ENCODE measurements at places on chromosomes 2 and 18.

GRCh38 chr2:46964835-46965560 lies 49.4 kb upstream of the MCFD2 start:
- no peak for DNase-seq

DNA sequence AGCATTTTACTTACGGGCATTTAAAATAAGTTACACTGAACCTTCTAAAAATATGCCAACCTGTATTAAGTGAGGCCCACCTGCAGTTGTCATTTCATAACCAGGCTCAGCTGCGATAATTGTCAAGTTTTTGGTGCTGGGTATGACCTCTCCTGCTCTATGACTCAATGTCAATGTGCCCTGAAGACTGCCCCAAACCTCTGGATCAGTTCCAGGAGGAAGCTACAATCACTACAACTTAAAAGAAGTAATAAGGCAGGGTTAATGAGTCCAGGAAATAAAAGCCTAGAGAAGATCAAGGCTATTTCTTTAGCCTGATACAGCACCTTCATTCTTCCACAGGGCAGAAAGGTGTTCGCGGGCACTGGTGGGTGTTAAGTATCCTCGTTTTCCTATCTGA lies 22.9 kb downstream of the POLR1A start:
- no peak for DNase-seq

- DNase-seq: no peak
Measured at GRCh38 chr2:177548636-177549035, 156.1 kb downstream of the AGPS start.

GRCh38 chr18:43116699-43117294 lies 1.3 kb upstream of the RIT2 start:
- DNase-seq: no peak

DNA sequence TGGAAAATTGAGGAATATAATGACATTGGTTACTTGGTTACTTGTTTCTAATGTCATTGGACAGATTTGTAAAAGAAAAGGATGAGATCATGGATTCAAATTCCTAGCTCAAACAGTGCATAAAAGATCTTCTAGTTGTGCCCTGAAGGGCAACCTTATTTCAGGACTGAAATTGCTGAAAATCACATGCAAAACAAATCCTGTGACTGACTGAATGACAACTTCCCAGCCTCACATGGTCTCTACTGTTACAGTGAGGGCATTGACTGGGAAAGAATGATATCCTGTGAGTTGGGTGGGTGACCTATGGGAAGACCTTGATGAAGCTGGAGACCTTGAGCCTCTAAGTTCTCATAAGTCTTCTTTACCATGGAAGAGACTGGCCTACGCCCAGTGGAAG lies 90.4 kb upstream of the HAAO start:
- DNase-seq: no peak

GRCh38 chr18:28175150-28175929 lies 1.6 kb downstream of the CDH2 start:
- no peak for DNase-seq

DNA sequence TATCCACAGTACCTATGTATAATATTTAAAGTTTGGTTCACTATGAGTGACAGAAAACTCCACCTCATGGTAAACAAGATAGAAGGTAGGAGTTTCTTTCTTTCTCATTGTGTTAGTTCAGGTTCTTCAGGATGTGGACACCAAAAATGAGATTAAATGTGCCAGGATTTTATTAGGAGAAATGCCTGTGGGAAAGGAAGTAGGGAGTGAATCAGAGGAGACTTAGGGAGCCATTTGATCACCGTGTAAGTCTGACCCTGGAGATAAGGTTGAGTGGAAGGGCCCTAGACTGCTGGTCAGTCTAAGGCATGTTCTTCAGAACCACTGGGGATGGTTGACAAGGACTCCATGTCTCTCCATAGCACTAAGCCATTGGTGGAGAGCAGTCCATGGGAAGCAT lies 8.1 kb downstream of the AOX1 start:
- DNase-seq: no peak

DNA sequence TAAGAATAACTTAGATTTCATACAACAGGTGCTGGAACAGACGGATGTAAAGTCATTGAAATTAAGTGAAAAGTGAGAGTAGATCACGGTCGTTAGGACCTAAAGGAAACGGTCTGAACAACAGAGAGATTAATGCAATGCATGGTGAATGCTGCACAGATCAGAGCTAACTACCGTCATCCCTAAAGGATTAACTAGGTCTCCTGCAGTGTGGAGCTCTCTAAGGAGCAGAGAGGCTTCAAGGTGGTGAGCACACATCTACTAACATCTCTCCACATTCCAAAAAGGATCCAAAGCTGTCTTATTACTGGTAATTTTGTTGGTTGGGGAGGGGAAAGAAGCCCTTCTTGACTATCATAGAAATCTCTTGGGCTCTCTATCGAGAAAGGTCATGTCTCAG lies 75.3 kb downstream of the CABYR start:
- DNase-seq: no peak

DNA sequence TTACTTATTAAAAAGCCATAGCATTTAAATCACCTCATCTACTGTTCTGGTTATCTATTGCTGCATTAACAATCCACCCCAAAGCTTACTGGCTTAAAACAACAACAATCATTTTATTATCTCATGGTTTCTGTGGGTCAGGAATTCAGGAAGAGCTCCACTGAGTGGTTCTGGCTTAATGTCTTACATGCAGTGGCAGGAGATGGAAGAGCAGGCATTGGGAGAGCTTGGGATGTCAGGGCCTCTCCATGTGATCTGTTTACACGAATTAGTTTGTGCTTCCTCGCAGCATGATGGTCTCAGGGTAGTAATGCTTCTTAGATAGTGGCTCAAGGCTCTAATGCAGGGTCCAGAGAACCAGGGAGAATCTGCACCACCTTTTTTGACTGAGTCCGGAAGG lies 14.4 kb upstream of the REL start:
- DNase-seq: peak; percentile 19

DNA sequence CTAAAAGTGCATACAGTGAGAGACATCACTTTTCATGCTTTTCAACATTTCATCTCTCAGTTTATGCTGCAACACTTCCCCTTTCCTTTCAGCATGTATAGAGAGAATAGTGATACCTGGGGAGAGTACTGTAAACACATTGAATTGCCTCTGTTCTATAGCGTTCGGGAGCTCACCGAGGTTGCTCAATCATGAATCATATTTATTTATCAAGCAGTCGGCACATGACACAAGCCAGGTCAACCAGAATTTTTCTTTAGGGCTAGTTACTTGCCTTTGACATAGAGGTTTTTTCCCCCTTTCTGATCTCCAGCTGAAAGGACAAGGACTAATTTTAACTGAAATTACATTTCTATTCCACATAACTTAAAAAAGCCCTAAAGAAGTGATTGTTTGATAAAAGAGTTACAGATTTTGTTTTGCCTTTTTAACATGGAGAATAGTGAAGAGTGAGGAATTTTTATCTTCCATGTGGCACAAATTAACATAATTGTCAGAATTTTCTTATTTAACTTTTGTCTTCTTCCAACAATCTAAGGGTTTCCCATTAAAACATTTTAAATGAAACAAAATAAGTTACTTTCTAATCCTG lies 690.9 kb upstream of the TMEFF2 start:
- no peak for DNase-seq

Measured in KG1 (cell line).